ENCODE measurements at places on chromosomes 4 and X.

DNA sequence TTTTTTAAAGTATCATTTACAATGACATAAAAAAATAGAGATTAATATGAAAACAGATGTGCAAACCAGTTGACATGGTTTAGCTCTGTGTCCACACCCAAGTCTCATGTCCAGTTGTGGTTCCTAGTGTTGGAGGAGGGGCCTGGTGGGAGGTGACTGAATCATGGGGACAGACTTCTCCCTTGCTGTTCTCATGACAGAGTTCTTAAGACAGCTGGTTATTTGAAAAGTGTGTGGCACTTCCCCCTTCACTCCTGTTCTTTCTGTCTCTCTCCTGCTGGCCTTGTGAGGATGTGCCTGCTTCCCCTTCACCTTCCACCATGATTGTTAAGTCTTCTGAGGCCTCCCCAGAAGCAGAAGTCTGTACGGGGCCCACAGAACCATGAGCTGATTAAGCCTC, 23.8 kb downstream of the CNOT6L start:
- DNase-seq: no peak

DNA sequence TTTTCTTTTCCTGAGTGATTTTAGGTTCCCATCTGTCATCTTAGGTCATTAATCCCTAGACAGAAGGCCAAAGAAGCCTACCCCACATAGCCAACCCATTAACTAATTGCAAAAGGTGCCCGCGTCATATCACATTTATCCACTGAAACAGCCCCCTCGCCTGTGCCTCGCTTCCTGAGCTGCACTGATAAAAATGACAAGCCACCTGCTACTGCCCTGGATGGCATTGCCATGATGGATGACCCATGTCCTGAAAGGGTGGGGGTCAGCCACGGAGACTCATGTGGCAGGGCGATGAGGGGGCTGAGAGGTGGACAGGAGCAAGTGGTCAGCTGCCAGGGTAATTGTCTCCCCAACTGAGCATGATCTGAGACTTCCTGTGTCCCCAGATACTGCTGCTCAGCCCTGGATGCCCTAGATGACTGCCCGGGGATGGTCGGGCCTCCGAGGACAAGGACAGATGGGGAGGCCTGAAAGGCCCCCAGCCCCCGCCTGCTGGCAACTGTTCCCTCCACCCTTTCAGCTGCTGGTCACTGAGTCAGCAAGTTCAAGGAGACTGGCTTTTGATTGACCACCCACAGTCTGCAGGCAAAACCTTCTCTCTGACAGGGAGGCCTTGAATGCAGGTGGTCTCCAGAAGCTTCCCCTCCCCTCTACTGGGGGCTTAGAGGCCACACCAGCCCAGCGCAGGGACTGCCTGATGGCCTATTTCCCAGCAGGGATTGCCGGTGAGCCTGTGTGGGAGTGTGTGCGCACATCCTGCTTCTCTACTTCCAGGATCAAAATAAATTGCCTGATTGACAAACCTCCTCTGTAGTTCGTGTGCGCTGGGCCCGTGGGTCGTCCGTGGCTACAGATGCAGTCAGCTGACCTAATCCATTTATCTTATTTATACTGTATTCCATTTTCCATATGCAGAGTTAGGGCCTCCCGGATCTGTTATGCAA, 496.3 kb downstream of the BCOR start:
- DNase-seq: no peak

GRCh38 chrX:107485013-107485412, 35.6 kb downstream of the FRMPD3 start:
- no peak for DNase-seq

- no peak for DNase-seq
These were observed 17.0 kb downstream of the LAMP2 start for GRCh38 chrX:120452131-120452530.

GRCh38 chr4:88320780-88321373, 36.5 kb upstream of the PPM1K start:
- peak; percentile 77 for DNase-seq

- no peak for DNase-seq
These were observed 56.1 kb downstream of the FAM193A start for GRCh38 chr4:2592572-2592971.

DNA sequence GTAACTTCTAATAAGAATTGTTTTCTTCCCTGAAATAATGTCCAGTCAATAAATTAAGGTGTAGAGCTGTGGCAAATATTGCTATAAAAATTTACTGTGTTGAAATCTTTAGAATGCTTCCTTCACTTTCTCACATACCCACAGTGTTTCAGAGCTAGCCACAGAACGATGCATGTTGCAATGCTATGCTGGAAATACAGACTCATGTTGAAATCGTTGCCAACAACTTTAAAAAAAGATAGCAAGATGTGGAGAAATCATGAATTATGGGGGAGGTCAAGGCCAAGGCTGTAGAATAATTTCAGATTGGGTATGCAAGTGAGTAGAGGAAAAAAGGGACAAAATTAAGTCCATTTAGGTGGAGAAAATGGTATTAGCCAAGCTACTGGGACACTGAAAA, 204.8 kb downstream of the VEGFC start:
- DNase-seq: no peak

GRCh38 chrX:9252182-9252581, 212.7 kb upstream of the TBL1X start:
- no peak for DNase-seq

GRCh38 chrX:79415056-79415455, 47.9 kb upstream of the ITM2A start:
- no peak for DNase-seq
